Right renal pelvis (tissue), 4 donors: ENCODE measurements at places on chromosomes 13 and 19. TPM values are rescaled to one million over a fixed set of nuclear protein-coding genes. Genes with fewer than 3 reads are reported as not detected.

- DNase-seq = no peak
These were observed 22.5 kb downstream of the OBI1 start for GRCh38 chr13:78636495-78636894.

- no peak for DNase-seq
These were observed 7.0 kb upstream of the CEACAM7 start for GRCh38 chr19:41694831-41695635.

GRCh38 chr13:20492641-20493040, 33.0 kb downstream of the CRYL1 start:
- DNase-seq = no peak

GRCh38 chr13:77745784-77746183, 48.3 kb downstream of the SLAIN1 start:
- DNase-seq = no peak

- DNase-seq = no peak
These were observed 39.5 kb downstream of the SERP2 start for GRCh38 chr13:44413095-44413494.

GRCh38 chr13:23570921-23571315, 706 bp downstream of the TNFRSF19 start:
- no peak for DNase-seq

DNA sequence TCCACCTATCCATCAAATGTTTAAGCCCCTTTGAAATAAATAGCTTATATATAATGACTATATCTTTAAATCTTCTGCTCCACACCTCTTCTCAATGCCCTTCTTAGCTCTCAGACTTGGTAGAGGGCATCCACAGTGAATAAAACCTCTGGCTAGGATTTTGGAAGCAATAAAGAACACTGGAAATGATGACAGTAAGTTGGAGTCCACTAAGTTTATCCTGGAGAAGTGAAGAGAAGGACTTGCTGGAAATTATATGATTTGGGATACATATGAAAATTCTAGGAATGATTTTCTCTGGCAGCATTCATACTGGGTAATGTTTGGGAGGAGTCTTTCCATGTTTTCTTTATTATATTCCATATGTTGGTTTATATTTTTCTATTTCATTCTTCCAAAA, 133.5 kb upstream of the KL start:
- no peak for DNase-seq

DNA sequence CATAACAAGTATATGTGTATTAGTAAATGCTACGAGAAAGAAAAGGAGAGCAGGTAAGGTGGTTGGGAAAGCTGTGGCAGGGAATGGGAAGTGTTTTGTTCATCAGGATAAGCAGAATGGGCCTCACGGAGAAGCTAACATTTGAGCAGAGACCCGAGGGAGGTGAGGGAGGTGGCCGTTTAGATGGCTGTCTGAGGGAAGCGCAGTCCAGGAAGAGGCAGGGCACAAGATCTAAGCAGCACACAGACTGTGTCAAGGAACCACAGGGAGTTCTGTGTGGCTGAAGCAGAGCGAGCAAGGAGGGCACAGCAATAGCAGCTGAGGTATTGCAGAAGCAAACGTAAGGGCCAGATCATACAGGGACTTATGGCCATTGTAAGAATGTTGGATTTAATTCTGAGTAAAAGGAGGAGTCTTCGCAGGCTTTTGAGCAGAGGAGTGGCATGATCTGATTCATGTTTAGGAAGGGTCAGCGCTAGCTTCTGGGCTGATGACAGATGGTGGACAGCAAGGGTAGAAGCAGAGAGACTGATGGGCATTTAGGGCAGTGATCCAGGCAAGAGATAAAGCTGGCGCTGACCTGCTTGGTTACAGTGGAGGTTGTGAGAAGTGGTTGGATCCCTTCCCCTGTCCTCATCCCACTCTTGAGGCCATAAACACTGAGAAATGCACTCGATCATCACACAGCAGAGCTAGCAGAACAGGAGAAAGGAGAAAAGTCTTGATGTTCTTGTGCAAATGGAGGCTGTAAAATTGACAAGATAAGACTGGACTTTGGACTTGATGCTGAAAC, 199.9 kb downstream of the LACC1 start:
- no peak for DNase-seq

DNA sequence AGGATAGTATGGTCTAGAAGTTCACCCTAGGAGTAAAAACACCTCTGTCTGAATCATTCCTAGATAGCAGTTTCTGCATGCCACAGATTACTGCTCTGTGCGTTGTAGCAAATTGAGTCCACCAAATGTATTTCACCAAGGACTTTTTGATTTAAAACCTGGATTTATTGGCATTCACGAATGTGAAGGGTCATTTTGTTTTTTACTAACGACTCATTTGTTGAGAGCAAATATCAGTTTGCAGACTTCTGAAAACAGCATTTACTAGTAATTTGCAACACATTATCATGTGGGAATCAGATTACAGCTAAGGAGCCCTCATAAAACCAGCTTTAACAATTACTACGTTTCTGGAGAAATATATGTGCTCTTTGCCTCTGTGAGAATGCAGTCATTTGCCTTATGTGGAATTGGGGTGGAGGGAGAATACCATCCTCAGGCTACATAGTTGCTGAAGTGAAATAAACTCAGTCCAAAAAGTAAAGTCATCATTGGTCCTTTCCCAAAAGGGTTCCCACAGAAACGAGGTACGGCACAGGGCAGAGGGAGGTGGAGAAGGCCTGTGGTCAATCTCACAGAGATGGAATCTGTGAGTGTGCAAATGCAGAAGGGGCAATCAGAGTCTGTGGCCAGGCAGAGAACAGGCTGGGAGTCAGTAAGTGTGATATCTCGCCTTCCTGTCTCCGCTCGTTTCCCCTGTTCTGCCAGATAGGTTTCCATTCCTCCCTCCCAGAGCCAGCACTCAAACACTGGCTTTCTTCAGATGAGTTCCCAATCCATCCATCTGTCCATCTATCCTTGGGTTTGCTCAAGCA, 63.1 kb downstream of the DLEU7 start:
- no peak for DNase-seq

- peak; percentile 87 for DNase-seq
These were observed 5.5 kb upstream of the QTRT1 start for GRCh38 chr19:10695401-10696398.

GRCh38 chr19:18290302-18291018, 9.0 kb upstream of the JUND start:
- no peak for DNase-seq

DNA sequence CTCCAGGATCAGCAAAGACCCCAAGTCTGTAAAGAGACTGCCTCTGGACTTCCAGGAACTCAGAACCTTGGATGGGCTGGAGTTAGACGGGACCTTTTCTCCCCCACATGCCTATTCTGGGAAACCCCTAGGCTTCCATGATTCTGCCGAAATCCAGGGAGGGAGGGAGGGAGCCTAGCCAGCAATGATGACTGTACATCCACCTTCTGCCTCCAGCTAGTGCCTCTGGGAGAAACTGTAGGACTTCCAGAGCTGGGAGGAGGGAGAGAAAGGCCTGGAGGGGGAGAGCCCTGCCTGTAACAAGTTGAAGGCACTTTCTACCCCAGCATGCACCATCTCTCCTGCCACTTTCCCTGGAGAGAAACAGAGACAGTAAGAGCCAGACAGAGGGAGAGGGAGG, 6.0 kb upstream of the HAS1 start:
- no peak for DNase-seq

- no peak for DNase-seq
These were observed 994.7 kb upstream of the MIR17HG start for GRCh38 chr13:90352763-90353162.

The CFAP97D2 gene
- polyA plus RNA-seq = not detected

The FAM174C gene
- polyA plus RNA-seq = 18.7 TPM

The WTIP gene
- polyA plus RNA-seq = 33.0 TPM

The CABP5 gene
- polyA plus RNA-seq = not detected

The ERCC5 gene
- polyA plus RNA-seq = 75.8 TPM

The SIGLEC12 gene
- polyA plus RNA-seq = 0.13 TPM

The ZNF606 gene
- 33.9 TPM for polyA plus RNA-seq

The PRX gene
- polyA plus RNA-seq = 12.0 TPM

The PRTN3 gene
- polyA plus RNA-seq = 0.77 TPM

The KLK14 gene
- polyA plus RNA-seq = 0.53 TPM

The ZNF229 gene
- 13.2 TPM for polyA plus RNA-seq

The NLRP11 gene
- 0.22 TPM for polyA plus RNA-seq

The NDUFA13 gene
- polyA plus RNA-seq = 229 TPM

The ERICH6B gene
- 1.1 TPM for polyA plus RNA-seq
